HTR-8/SVneo (cell line): ENCODE measurements at places on chromosomes 6 and 20.

GRCh38 chr6:6915813-6916547, 191.8 kb upstream of the RREB1 start:
- DNase-seq: no peak

GRCh38 chr20:63296531-63297299, 3.7 kb downstream of the COL20A1 start:
- DNase-seq: no peak

DNA sequence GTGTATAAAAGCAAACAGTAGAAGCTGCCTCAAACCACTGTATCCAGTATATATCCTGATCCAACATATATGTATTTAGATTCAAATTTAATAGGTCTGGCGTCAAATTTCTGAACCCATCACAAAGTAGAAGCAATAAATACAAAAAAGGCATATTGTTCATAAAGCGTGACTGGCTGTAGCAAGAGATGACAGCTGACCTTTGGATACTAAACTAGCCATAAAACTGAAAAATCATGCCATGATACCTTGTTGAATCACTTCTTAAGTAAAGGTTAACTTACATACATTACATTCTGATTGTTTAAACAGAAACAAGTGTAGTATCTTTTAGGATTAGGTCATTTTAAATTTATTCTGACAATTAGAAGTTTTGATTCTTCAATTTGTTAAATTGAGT, 372.0 kb upstream of the FLRT3 start:
- DNase-seq: no peak

DNA sequence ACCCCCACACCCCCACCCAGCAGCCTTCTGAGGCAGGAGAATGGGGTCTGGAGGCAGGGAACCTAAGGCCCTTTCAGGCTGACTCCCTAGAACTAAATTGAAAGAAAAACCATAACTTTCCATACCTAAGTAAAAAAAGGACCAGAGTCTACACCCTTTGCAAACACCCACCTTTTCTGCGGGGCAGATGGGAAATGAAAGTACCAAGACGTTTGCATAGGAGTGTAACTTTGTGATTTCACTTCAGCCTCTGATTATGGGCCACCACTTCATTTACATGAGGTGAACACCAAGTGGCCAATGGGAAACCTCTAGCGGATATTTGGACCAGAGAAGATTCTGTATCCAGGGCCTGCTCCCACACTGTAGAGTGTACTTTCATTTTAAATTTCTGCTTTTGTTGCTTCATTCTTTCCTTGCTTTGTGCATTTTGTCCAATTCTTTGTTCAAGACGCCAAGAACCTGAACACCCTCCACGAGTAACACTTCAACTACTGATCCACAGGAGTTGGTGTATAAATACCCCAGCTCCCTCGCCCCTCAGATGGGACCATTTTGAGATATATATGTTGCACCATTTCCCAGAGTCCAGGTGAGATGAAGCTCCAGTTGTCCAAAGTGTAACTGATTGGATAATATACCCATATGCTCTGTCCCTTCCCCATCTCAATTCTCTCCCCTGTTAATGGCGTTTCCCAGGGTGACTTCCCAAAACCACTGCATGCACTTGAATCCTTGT, 18.9 kb upstream of the SRSF6 start:
- no peak for DNase-seq

DNA sequence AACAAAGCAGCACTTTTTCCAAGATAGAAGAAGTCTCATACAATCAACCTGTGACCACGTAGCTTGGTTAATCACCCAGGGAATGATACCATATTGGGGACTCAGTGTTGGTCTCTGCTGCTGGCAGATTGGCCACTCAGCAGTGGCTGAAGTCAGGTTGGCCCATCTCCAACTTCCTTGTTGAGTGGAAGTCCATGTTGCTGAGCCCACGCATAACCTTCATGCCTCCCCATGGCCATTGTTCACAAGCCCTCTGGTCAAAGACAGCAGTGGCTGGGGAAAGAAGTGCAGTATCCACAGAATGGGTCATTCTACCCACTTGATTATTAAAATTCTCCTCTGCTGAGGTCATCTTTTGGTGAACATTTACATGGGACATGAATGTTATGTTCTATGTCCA, 38.5 kb downstream of the PKIB start:
- no peak for DNase-seq

DNA sequence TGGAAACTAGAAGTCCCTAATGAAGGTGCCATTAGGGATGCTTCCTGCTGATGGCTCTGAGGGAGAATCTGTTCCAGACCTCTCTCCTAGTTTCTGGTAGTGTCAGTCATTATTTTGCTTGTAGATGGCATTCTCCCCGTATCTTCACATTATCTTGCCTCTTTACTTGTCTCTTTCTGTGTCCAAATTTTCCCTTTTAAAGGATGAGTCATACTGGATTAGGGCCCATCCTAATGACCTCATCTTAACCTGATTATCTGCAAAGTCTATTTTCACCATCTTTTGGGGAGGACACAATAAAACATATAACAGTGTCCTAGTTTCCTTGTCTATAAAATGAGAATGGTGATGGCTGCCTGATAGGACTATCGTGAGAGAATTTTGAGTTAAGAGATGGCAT, 27.3 kb downstream of the ZNF391 start:
- no peak for DNase-seq

- DNase-seq: no peak
These were observed 18.8 kb downstream of the ZFAND3 start for GRCh38 chr6:37838219-37838921.

GRCh38 chr20:4322499-4322898, 307.1 kb upstream of the RNF24 start:
- DNase-seq: no peak

GRCh38 chr6:149212206-149212605, 105.3 kb upstream of the TAB2 start:
- no peak for DNase-seq

DNA sequence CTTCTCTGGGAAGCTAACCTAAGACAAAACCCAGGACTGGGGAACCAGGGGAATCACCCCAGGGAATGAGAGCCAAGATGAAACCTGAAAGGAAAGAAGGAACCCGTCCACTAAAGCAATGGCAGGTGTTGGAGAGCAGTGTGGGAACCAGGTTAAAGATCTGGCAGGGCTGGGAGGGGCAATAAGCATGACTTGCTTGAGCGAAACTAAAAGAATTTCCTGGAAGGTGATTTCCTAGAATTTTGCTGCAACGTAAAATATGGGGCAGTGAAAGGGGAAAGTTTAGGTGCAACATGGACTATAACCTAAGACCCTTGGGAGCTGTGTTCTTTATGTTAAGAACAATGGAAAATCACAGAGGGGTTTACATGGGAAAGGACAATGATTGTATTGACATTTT, 126.2 kb upstream of the SSTR4 start:
- no peak for DNase-seq

GRCh38 chr20:10581823-10582222, 92.0 kb downstream of the JAG1 start:
- peak; percentile 59 for DNase-seq

GRCh38 chr6:157563611-157564284, 182.8 kb downstream of the ZDHHC14 start:
- DNase-seq: no peak
